Stimulated activated CD8-positive, alpha-beta memory T cell treated with anti-CD3 and anti-CD28 coated beads, Interleukin-4, amount 100 ng/mL, for 4 hours (primary cell): ENCODE measurements at places on chromosomes 2 and 18.

- DNase-seq, result no peak
These were observed 227.9 kb downstream of the CDH2 start for GRCh38 chr18:27948986-27949385.

- no peak for DNase-seq
These were observed 21.4 kb upstream of the SPIRE1 start for GRCh38 chr18:12679183-12679786.

GRCh38 chr2:226256237-226256636 lies 543.4 kb downstream of the IRS1 start:
- DNase-seq, result no peak

DNA sequence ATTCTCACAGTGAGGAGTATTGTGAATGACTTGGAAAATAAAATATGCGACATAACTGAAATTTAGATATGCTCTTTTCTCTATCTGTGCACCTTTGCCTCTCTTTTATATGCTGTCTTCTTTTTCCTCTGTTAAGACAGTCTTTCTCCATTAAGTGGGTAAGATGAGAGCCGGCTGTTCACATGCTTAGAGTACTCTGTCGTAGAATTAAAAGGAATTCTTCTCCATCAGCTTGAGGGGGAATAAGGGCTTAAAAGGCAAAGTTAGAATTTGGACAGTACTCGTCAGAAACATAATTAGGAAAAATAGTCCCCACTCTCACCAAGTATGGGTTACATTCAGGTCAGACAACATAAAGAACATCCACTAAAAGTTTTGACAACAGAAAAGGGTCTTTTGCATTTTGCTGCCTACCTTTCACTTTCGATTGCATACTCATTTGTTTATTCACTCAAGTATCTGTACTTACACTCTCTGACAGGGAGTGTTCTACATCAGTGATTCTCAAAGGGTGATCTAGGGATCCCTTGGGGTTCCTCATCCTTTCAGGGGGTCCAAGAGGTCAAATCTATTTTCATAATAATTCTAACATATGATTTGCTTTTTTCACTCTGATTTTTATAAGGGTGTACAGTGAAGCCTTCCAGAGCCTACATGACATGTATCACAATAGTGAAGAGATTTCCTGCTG lies 48.0 kb downstream of the ARHGAP15 start:
- no peak for DNase-seq

DNA sequence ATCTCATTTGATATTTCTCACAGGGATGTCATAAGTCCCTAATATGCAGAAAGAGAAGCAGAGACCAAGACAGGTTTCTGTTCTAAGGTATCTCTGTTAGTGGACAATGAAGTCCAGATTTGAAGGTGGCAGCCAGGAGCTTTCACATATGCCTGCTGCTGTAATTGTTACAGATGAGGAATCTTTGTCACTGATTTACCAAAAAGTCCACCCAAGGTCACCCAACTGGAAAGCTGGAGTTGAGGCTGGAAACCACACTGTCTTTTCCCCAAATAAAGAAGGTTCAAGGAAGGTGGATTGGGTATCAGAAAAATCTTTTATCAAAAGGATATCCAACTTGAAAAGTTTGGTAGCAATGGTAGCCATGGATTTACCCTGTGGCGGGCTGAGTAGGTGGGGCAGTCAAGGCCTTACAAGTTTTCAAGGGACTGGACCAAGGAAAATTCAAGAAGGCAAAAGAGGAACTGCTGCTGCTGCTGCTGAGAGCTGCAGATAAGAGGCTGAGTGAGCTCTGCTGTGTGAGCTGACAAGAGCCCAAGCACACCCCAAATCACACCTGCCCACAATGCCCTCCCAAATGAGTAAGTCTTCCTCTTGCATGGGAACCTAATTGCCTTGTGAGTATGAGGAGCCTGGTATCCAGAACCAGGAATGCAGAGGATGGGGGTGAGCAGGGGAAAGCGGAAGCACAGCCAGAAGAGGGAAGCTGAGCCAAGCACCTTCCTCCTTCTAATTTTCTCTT lies 241.2 kb downstream of the ANAPC1 start:
- no peak for DNase-seq

GRCh38 chr2:236633775-236634560 lies 64.3 kb downstream of the ACKR3 start:
- DNase-seq, result no peak

- no peak for DNase-seq
These were observed 1432.0 kb downstream of the DPP10 start for GRCh38 chr2:115874427-115874826.

DNA sequence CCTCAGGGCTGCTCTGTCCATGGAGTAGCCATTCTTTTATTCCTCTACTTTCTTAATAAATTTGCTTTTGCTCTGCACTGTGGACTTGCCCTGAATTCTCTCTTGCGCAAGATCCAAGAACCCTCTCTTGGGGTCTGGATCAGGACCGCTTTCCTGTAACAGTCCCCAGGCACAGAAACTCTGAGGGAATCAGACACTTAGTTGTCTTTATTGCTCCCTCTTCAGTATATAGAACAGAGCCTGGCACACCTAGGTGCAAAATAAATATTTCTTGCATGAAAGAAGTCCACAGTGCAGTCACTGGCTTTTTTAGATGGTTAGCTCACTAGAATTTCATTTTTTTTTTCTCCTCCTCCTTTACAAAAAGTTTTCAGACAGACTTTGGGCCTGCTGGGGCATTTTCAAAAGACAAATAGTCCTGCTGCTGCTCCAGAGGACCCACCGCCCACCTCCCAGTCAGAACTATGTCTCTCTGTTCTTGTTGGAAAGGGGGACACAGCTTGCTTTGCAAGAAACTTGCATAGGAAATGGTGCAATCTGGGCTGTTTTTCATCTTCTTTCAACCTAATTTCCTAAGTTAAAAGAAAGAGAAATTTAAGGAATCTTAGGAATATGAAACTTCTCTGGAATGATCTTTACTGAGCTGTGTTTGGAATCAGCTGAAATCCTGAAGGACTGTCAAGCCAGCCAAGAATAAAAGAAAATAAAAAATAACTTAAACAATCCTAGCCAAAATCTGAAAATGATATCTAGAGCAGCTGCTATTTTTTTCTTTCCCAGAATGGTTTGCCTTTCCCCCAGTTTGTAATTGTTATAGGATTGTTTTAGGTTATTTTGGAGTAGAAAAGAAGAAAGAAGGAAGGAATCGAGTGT lies 31.7 kb upstream of the MAP4K3 start:
- DNase-seq, result no peak

DNA sequence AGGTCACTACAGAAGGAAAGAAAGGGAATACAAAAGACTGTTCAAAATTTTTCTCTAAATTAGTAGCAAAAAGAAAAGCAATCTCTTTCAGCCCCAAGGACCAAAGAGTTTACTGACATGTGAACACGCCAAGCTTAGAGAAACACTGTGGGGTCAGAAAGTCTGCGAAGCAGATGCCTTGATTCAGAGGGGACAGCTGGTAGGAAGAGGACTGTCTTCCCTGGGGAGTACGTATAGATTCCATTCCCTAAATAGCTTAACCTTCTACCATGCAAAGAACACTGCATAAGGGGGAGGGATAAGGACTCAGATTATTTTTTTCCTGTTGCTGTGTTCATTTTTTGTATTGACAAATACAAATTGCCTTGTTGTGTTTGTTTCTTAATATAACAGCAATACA lies 96.1 kb downstream of the IRS1 start:
- DNase-seq, result no peak

DNA sequence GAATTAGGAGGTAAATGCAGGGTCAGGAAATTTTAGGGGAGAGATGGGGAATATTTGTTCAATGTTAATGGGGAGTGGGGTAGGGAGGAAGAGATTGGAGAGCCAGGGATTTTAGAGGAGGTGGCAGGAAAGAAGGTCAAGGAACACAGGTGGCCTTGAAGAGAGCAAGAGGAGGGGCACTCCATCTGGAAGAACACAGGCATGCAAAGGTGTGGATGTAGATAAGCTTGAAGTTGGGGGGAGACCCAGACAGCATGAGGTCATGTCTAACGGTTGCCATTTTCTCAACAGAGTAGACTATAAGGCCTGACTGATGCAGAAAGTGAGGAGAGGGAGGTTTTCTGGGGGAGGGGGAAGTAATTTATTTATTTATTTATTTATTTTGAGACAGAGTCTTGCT lies 77.5 kb downstream of the MAIP1 start:
- DNase-seq, result no peak

- no peak for DNase-seq
These were observed 96.9 kb upstream of the ZNF236 start for GRCh38 chr18:76725445-76725844.

DNA sequence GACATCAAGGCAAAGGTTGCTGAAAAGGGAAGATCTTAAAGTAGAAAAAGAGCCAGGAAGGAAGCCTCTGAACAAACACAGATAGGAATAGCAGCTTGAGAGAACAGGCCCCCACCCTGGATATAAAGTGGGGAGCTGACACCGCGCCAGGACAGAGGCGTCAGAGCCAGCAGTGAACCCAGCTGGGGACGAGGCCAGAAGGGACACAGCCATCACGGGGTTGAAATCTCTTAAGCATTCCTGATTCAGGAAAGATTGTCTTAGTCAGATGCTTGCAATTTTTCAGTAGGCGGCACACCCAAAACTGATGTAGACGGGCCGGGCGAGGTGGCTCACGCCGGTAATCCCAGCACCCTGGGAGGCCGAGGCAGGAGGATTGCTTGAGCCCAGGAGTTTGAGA lies 93.8 kb upstream of the PHLPP1 start:
- DNase-seq, result no peak

GRCh38 chr2:72994991-72995380 lies 76.5 kb downstream of the SFXN5 start:
- no peak for DNase-seq

GRCh38 chr2:63514237-63514716 lies 74.0 kb downstream of the WDPCP start:
- no peak for DNase-seq

DNA sequence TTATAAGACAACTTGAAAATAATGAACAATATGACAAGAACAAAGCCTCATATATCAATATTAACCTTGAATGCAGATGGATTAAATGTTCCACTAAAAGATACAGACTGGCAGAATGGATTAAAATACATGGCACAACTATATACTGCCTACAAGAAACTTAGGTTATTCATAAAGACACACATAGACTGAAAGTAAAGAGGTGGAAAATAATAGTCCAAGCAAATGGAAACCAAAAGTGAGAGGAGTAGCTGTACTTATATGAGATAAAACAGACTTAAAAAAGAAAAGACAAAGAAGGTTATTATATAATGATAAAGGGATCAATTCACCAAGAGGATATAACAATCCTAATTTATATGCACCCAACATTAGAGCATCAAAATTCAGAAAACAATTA lies 18.2 kb downstream of the LMAN1 start:
- DNase-seq, result no peak

- DNase-seq, result no peak
These were observed 2.5 kb downstream of the ADI1 start for GRCh38 chr2:3516831-3517230.

DNA sequence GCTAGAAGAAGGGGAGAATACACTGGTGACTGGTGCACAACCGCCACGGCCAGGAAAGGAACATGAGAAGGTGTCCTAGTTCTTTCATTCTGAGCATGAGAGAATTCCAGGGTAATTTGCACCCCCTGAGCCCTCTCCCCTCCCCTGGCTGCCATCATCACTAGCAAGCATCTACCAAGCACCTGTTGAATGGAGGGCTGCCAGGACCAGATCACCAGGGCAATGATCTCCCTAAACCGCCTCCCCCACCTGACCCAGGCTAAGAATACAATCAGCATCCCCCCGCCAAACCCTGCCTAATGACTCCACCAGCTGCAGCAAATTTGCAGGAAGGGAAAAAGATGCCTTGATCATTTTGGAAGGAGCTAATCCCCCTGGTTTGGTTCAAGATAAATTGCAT lies 100.2 kb downstream of the STPG4 start:
- DNase-seq, result no peak

GRCh38 chr18:7020995-7021777 lies 96.4 kb downstream of the LAMA1 start:
- DNase-seq, result no peak

DNA sequence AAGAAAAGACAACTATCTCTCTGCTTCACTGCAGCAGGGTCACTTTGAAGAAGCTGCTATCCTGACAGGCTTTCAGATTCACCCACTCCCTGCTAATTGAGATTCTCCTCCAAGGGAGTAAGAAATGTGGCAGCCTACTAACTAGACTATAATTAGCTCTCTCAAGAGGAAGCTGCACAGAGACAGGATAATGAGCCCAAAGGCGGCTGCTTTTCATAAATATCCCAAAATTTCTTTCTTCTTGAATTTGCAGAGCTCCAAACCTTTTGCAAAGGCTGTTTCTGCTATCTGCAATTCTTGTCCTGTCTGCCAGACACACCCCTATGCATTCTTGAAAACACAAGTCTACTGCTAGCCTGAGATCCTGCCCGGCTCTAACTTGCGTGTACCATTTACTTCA lies 54.0 kb upstream of the RNU4ATAC start:
- DNase-seq, result no peak

- DNase-seq, result no peak
These were observed 136.5 kb downstream of the PRPF40A start for GRCh38 chr2:152580714-152581113.

DNA sequence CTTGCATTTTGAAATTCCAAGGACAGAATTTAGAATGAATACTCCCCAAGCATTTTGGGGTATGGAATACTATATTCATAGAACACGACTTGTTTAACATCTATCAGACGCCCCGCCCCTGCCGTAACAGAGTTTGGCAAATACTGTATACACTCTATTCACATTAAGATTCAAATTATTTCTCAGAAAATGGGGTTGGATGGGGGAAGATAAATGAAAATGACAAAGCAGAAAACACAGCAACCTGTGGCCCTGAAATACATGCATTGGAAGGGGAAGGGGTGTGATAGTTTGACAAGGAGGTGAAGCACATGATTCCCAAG lies 634.6 kb upstream of the SLC39A10 start:
- DNase-seq, result no peak

GRCh38 chr2:236616031-236616430 lies 46.4 kb downstream of the ACKR3 start:
- DNase-seq, result no peak

- no peak for DNase-seq
These were observed 18.9 kb downstream of the CREG2 start for GRCh38 chr2:101368376-101368775.

GRCh38 chr2:168962636-168963035 lies 61.5 kb downstream of the G6PC2 start:
- DNase-seq, result no peak

DNA sequence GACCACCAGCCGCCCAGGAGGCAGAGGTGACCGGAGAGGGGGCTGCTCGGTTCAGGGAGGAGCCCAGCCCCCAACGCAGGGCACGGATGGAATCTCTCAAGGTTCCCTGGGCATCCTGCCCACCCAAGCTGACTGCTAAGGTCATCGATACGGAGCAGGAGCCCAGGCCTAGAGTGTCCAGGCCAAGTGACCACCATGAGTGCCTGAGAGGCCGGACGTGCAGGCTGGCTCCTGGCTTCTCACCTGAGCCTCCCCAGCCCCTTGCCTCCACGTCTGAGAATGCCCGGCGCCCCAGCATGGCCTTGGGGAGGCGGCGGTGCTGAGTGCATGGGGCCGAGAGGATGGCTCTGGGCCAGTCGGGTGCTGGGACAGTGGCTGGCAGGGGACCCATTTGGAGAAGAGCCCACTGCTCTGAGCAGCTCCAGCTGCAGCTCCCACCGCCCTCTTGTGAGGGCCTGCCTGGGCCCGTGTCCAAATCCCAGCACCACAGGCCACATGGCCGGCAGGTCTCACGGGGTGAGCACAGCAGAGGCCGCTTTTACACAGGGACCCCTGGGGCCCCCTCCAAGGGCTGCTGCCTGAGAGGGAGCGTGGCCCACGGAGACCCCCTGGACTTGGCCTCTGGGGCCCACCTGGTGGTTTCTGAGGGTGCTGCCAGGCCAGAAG lies 102.8 kb upstream of the CTDP1 start:
- DNase-seq, result no peak
